ENCODE measurements at places on chromosomes 3 and 15.

DNA sequence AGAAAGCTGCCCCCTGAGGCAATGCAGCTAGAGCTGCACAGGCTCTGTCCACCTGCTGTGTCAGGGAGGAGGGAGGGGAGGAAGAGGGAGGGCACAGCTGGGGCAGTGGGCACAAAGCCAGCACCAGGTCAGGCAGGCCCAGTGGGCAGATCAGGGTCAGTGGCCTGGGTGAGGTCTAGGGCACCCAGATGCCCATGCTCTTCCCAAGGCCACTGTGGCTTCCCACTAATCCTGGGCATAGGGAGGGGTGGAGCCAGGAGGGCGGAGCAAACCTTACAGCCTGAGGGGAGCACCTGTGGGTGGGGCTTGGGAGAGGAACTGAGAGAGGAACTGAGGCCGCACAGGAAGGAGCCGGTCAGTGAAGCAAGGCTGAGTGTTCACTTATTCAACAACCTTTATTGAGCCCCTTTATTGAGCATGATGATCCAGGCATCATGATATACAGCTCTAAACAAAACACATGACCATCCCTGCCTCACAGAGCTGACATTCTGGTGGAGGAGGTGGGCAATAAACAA is 55.0 kb downstream of the RHCG start:
- no peak for DNase-seq

DNA sequence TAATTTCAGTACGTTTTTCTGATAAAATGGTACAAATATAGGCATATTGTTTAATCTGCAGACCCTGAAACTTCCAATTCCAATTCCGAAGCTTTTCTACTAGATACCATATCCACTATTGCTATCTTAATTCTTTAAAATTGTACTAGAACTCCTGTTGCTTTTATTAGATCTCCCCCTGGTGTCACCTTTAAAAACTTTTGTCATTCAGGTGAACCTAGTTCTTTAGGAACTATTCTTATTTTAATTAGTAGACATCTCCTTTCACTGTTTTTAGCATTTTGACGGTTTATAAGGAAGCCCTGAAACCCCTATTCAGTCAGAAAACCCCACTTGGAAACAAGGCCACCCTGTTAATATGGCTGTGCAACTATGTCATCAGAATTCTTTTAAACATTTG is 22.3 kb downstream of the C2CD4B start:
- no peak for DNase-seq

- no peak for DNase-seq
Measured at GRCh38 chr3:46924921-46925584, 47.5 kb downstream of the PTH1R start.

- no peak for DNase-seq
Measured at GRCh38 chr15:55715355-55716076, 27.4 kb downstream of the PRTG start.

DNA sequence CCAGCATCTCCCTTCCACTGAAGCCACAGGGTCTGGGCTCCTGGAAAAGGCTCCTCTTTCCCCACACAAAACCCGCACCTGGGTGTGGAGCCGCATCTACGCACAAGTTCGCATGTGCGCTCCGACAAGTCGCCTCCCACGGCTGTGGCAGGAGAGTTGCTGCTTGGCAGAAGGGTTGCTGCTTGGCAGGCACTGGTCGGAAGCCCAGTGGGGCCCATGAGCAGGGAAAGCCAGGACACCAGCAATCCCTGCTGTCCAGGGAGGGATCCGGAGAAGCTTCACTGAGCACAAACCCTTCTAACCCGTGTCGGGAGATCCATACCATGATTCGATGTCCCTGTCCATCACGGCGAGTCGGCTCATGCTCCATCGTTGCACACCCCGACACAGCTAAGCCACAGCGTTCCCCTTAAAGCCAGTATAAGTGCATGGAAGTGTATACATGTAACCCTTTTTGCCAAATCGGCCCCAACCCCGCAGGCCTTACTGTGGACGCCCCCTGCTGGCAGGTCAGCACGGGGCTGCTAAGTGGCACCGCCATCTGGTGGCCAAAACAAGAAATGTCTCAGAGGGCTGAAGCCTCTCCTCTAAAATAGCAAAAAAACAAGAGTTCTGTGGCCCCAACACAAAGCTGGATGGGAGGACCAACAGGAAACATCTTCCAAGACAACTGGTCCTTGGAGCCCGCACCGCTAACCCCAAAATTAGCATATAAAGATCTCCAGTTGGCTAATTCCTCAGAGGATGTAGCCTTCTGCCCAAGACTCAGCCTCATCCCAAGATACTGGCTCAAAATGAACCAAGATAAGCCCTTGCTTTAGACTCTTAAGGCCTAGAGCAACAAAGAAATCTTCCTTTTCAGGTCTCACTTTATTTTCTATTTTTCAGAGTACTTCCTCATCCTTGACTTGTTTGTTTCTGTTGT is 8.3 kb downstream of the ANKRD63 start:
- DNase-seq = peak; percentile 91

DNA sequence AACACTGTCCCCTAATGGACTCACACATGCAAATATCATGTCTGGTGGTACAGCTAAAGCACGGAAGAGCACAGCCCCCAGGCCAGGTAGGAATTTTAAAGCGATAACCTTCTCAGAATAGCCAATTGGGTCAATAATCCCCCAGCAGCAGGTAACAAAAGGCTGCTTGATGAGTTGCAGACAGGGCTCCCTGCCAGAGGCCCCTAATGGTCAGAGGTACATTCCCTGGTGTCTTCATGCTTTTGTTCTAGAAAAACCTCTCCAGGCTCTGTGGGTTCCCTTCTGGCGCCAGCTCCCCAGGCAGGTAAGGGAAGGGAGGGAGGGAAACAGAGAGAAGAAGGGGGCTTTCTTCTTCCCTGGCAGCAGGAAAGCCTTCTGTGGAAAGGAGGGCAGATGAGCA is 43.4 kb upstream of the PRTG start:
- DNase-seq = no peak

- DNase-seq = no peak
Measured at GRCh38 chr15:91795235-91795634, 58.3 kb upstream of the SLCO3A1 start.

- DNase-seq = no peak
Measured at GRCh38 chr3:172222478-172223071, 183.2 kb downstream of the FNDC3B start.

- no peak for DNase-seq
Measured at GRCh38 chr3:154943981-154944380, 136.1 kb upstream of the MME start.

DNA sequence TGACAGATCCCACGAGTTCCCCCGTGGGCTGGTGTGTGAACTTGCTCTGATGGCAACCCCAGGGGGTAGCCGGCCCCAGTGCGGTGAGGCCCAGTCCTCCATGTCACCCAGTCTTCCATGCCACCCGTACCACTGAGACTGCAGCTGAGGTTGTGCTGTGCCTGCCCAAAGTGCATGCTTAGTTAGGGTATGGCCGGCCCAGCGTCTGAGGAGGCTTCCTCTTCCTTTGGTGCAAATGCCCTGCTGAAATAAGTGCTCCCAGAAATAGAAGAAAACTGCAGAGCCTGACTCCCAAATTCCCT is 31.5 kb downstream of the MGLL start:
- DNase-seq = no peak

DNA sequence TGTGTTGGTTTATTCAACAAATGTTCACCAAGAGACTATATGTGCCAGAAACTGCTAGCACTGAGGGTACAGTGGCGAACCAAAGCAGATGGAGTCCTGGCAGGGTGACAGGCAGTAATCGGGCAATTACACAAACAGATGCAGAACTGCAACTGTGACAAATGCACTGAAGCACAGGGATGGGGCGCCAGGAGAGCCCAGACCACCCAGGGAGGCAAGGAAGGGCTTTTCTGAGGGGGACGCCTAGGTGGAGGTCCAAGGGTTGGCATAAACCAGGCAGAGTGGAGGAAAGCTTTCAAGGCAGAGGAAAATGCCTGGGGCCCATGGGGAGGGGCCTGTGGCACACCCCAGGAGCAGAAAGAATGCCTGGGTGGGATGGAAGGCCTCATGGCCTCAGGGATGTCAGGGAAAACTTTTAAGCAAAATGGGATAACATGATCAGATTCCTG is 5.5 kb downstream of the DIS3L start:
- no peak for DNase-seq

DNA sequence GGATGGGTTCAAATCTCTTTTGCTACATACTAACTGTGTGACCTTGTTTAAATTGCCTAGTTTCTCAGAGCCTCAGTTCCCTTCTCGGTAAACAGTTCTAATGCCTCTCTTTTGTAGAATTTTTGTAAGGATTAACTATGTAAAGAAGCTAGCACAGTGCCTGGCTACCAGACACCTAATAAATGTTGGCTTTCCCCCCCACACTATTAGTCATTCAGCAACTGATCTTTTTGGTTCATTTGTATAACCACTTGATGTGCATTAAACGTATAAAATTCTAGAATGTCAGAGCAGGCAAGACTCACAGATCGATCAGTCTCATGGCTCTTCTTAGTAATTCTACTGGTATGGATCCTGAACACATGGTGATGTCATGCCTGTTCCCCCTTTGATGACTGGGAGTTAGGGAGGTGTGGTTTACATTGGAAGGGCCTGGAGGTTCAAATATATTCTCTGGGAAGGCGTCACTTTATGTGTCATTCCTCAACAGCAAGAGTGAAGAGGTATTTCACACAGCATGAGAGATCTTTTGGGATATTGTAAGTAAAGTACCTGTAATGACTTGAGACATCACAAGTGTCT is 6.5 kb downstream of the TAGLN3 start:
- no peak for DNase-seq

DNA sequence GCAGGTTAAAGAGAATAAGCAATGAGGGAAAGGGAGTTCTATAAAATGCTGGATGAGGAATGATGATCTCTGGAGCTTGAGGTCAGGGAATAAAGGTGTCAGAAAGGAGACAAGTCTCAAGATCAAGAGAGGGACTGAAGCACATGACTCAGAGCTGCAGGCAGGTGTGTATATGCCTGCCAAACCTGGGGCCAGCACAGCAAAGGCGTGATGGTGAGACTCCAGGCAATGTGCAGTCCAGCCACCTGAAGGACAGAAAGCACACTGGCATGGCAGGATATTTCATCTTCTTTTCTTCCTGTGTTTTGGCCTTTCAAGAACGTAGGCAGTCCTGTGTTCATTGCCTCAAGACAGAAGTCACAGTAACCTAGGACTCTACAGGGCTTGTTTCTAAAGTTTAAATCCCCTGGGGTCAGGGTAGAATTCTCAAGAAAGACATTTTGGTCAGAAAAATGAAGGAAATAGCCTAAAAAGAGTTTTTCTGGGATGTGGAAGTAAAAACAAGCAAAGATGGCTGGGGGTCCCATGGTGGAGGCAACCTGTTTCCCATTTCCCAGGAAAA is 55.5 kb upstream of the TOPAZ1 start:
- no peak for DNase-seq

DNA sequence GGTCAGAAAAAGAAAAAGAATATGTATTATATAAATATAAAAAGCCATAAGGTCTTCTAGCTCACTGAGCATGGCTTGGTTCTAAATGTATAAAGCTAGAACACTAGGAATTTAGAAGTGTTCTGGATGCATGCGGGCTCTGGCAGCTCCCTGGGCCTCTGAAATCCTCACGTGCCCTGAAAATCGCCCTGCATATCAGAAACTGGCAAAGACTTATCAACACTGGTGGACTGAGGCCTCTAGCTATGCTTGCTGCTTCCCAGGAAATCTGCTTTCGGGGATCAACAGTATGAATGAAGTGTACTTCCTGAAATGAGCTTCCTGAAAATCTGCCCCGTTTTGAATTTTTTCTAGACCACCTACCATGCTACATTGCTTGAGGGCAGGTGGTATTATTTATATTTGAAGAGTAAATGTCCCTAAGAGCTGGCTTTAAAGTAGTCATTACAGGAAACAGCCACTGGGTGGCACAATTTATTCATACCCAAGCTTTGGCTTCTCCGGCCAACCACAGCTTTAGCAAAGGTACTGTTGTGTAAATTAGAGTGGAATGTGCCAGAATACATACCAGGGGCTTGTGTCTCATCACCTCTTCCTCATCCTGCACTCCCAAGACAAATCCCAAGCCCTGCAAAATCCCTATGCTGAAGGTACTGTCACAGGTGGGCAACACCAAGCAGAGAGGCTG is 17.7 kb downstream of the CRTAP start:
- peak; percentile 15 for DNase-seq

DNA sequence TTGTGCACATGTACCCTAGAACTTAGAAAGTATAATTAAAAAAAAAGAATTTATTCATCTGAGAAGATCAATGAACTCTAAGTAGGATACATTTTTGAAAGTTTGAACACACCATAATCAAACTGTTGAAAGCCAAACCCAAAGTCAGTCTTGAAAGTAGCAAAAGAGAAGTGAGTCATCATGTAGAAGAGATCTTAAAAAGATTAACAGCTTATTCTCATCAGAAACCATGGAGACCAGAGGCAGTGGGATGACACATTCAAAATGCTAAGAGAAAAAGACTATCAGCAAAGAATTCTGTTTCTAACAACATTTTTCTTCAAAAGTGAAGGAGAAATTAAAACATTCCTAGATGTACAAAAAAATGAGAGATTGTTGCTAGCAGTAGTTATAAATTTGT is 60.7 kb downstream of the TIMP4 start:
- no peak for DNase-seq

DNA sequence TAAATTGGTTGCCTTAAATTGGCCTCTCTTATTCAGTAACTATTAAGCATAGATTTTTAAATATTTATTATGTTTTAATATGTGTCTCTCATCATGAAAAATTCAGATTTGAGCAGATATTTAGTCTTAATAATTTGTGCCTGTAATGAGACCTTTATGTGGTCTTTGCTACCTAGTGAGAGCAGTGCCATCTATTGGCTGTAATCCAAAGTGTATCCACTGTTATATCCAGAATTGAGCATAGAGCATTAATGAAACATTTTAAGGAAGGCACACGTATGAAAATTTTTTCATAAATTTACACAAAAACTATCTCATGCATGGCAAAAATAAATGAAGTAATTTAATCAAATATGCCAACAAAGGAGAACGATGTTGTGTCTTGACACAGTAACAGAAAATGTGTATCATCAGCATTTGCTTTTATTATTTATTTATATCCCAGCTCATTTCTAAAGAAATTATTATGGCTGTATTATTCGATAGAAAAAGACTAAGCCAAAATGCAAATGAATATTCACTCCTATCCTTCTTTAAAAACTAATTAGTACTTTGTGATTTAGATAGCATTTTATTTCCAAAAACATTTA is 203.5 kb downstream of the RSRC1 start:
- DNase-seq = no peak

DNA sequence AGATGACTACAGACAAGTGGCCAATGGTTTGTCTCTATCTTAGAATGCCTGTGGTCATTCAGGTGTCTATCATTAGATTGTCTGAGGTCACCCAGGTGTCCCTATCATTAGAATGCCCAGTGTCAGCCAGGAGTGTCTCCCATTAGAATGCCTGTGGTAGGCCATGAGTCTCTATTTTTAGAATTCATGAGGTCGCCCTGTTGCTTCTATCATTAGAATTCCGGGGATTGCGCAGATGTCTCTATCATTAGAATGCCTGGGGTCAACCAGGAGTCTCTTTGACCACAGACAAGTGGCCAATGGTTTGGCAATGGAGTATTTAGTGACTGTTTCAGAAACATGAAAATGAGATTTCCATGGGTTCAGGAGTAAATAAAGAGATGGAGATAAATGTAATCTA is 7.6 kb downstream of the RTP2 start:
- no peak for DNase-seq

GRCh38 chr3:146469150-146470017 is at the start of gene PLSCR2:
PLSCR2 (minus strand) TSS chr3:146469561; CDS start chr3:146459904, 9,657 bp downstream.
- peak; percentile 74 for DNase-seq

GRCh38 chr3:122100591-122101463 is 45.7 kb downstream of the CD86 start:
- DNase-seq = peak; percentile 16

- no peak for DNase-seq
Measured at GRCh38 chr3:50698269-50698668, 23.5 kb downstream of the DOCK3 start.
